Effector memory CD4-positive, alpha-beta T cell (primary cell): ENCODE measurements at places on chromosomes 7 and 10.

GRCh38 chr10:45227456-45227855 is 88.0 kb downstream of the OR13A1 start:
- no peak for DNase-seq

GRCh38 chr10:580778-581177 is 108.7 kb downstream of the DIP2C start:
- no peak for DNase-seq

DNA sequence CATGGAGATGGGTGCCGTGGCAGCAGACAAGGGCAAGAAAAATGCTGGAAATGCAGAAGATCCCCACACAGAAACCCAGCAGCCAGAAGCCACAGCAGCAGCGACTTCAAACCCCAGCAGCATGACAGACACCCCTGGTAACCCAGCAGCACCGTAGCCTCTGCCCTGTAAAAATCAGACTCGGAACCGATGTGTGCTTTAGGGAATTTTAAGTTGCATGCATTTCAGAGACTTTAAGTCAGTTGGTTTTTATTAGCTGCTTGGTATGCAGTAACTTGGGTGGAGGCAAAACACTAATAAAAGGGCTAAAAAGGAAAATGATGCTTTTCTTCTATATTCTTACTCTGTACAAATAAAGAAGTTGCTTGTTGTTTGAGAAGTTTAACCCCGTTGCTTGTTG is 25.9 kb downstream of the BAG3 start:
- no peak for DNase-seq

DNA sequence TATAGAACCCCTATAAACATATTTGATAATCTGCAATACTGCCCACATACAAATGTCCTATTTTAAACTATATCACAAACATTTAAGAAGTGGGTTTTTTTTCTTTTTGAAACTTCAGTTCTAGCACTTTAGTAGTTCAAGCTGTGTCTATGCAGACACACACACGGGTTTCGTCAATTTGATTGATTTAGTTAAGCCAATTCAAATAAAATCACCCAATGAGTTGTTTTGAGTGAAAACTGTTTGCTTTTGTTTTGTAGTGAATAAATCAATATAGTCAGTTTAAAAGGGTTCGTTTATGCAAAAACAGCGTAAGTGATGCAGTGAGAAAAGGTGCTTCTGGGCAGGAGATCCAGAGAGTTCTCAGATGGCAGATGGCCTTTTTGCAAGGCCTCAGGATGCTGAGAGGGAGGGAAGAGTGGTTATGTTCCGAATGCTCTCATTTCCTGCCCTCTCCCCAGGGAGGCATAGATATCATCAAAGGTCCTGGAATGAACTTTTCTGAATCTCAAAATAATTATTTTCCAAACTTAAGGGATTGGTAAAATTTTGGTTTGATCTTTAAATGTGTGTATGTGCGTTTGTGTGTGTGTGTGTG is 102.7 kb downstream of the AGMO start:
- DNase-seq, result no peak

DNA sequence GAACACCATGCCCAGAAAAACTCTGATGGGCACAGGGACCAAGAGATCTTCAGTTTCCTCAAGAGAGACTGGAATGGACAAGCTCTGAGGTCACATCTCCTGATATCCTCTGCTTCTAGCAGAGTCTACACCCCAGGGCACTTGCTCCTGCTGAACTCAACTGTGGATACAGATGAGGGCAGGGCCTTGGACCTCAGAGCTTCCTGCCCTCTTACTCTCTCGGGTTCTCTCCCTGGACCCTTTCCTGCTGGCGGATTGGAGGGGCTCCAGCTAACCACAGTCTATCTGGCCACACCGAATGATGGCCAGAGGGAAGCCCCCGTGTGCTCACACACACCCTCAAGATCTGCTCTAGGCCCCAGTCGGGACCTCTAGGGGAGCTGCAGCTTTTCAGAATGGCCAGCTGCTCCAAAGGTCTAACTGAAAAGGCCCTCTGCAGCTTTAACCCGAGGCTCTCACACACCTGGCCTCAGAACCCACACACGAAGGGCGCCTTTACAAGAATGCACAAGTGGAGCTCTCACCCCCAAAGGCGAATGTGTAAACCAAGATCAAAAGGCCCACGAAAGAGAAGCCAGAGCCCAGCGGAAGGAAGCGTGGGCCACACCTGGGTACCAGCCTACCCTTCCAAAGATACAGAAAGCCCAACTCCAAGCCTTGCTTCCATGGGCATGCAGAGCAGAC is 65.5 kb downstream of the FAM53B start:
- DNase-seq, result no peak

DNA sequence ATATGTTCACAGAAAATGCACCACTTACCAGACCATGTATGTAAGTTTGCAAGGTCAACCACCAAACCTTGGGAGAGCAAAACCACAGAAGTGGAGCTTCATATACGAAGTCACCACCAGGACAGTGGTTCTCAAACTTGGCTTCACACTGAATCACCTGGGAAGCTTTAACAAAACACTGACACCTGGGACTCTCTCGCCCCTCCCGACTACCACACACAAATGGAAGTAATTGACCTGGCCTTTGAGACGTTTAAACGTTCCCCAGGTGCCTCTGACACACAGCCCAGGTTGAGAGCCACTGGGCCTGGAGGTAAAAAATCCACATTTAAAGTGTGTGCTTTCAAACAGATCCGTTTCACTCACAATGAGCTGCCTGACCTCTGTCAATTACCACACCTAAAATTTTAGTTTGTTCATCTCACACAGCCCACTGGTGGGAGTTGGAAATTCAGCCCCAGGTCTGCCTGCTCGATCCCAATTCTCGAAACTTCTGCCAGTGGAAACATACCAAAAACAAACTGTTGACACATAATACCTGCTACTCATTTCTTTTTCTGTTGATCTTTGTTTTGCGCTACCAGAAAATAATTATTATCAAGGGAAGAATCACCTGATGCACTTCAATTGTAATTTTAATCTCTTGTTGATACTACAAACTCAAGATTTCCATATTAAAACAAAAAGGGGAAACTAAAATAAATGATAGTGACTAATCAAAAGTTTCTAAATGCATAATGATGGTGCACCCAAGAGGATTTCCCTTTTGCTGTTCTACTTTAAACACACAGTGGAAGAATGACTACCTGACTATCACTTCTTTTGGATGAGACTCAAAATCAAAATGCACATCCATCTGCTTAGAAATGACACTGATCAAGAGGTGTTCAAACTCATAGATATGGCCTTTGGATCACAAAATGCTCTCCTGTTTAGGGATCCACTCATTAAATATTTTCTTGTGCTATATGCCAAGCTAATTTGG is 26.6 kb downstream of the CDNF start:
- DNase-seq, result no peak

DNA sequence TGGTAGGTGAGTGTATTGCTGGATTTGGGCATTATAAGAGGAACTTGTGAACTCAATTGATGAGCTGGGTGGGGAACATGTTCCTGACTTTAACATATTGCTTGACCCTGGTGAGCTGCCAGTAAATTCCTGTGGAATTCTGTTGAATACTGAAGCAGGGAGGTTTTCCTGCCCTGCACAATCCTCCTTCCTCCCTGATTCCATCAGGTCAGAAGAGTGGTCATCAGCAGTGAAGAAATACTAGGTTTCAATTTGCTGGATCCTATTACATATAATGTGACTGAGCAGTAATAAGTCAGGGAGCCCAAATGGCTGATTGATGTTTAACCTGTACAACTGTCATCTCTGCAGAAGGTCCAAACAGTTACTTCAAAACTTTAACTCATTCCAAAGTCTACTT is 581.2 kb downstream of the SUGCT start:
- DNase-seq, result no peak

DNA sequence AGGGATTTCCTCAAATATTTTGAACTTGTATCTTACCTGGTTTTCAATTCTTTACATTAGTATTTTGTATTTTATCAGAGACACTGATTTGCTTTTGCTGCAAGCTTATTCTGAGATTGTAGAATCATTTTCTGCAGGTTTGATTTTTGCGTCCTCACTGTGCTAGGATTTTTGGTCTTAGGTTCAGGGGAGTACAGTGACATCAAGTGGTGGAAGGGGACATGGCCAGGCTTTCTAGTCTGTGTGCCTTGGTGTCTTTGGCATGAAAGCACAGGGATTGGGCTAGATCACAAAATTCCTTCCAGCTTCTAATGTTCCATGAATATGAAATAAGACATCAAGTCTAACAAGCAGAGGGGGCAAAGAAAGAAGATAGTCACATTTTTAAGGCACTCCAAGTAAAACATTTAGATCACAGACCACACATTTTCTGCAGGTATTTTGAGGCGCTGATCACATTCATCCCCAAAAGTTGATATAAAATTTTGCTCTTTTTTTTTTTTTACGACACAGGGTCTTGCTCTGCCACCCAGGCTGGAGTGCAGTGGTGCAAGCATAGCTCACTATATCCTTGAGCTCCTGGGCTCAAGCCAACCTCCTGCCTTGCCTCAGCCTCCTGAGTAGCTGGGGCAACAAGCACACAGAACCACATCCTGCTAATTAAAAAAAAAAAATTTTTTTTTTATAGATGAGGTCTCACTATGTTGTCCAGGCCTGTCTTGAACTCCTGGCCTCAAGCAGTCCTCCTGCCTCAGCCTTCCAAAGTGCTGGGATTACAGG is 124.4 kb downstream of the PON1 start:
- DNase-seq, result no peak

- no peak for DNase-seq
These were observed 184.4 kb downstream of the PTPRN2 start for GRCh38 chr7:158403013-158403821.

DNA sequence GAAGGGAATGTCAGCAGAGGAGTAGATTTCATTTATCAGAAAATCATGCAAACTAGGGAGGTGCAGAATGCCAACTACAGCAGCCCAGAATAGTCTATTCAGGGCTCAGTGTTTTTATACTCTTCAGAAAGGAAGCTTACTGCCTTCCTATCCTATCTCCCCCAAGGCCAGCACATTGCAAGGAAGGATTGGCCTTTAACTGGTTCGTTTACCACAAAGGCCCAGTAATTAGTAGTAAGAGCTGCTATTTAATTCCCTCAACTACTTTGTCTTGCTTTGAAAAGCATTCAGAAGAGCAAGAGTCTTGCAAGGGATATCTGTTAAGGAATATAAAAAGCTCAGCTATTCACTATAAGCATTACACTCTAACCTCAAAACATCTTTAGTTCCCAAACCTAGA is 86.4 kb upstream of the RNF148 start:
- no peak for DNase-seq

GRCh38 chr10:33032654-33033151 is 74.7 kb upstream of the ITGB1 start:
- no peak for DNase-seq

- DNase-seq, result no peak
These were observed 17.5 kb downstream of the GBF1 start for GRCh38 chr10:102262744-102263370.

- DNase-seq, result no peak
These were observed 55.7 kb downstream of the CCDC3 start for GRCh38 chr10:12945690-12946359.

GRCh38 chr10:71344993-71345480 is 26.0 kb downstream of the SLC29A3 start:
- DNase-seq, result no peak

- DNase-seq, result no peak
These were observed 143.4 kb downstream of the C10orf105 start for GRCh38 chr10:71575934-71576801.

DNA sequence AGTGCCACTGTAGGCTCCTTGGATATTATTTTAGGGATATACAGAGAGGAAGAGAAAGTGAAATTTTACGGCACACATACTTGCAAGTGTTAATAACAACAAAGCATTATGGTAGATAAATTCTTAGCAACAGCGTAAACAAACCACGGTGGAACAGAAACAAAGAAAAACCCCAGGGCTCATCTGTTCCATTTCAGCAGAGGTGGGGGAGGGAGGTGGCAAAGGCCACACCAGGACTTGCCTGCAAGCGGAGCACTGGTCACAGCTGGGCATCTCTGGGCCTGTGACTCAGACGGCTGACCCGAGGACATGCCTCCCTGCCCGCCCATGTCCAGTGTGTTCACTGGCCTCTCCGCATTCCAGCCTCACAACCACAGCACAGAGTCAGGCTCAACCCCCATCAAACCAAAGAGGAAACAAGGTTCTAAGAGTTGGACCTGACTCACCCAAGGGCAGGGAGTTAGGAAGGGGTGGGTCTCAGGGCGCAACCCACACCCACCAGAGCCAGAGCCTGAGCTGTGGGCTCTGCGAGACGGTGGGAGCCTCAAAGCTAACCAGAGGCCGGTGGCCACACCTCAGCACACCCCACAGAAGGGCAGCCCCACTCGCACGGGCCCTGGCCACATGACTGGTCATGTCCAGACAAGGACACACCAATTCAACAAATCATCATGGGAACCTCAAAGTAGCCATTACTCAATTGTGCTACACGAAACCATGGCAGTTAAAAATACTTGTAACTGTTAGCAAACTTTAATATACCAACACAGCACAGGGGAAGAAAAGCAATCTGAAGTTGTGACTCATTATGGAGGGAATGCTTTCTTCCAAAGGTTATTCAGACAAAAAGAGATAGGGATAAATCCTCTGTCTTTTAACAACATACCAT is 10.7 kb downstream of the ESYT2 start:
- peak; percentile 46 for DNase-seq

DNA sequence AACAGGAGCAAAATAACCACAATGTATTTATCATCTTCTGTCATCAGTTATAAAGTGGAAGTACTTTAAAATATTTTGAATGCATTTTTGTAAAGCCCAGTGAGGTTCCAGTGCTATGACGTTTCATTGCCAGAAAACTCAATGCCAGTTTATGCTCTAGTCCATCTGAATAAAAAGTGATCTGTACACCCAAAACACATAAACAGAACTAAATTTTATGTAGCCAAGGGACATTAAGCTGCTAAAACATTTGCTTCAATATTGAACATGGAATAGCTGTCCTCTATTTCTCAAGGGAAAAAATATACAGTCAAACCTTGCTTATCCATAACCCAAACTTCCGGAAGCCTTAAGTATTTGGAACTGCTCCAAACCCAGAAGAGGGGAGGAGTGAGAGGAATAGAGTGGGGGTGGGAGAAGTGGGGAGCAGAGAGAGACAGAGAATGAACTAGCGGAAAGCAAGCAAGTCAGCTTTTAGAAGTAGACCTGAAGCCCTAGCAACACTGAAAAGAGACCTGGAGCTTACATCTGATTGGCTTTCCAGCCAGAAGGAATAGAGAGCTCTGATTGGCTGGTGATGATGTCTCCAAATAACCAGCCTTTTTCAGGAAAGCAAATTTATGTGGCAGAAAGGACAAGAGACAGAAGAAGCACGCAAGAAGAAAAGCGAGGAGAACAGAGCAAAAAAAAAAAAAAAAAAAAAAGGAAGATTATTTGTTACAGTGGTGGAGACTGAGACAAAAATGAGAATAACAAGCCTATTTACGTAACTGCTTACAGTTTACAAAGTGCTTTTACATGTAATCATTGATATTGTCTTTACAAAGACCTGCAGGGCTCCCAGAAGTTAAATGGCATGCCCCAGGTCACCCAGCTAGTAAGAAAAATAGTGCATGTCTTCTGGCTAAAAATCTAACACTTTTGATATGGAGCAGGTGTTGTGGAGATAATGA is 196.0 kb downstream of the RNLS start:
- DNase-seq, result no peak

GRCh38 chr10:49606981-49607535 is 3.1 kb upstream of the SLC18A3 start:
- peak; percentile 18 for DNase-seq

- no peak for DNase-seq
These were observed 178.3 kb downstream of the DYNC1I1 start for GRCh38 chr7:95950698-95951097.

- DNase-seq, result no peak
These were observed 172.6 kb upstream of the BET1 start for GRCh38 chr7:94176694-94177200.
